ENCODE measurements at places on chromosomes 1 and 21.

DNA sequence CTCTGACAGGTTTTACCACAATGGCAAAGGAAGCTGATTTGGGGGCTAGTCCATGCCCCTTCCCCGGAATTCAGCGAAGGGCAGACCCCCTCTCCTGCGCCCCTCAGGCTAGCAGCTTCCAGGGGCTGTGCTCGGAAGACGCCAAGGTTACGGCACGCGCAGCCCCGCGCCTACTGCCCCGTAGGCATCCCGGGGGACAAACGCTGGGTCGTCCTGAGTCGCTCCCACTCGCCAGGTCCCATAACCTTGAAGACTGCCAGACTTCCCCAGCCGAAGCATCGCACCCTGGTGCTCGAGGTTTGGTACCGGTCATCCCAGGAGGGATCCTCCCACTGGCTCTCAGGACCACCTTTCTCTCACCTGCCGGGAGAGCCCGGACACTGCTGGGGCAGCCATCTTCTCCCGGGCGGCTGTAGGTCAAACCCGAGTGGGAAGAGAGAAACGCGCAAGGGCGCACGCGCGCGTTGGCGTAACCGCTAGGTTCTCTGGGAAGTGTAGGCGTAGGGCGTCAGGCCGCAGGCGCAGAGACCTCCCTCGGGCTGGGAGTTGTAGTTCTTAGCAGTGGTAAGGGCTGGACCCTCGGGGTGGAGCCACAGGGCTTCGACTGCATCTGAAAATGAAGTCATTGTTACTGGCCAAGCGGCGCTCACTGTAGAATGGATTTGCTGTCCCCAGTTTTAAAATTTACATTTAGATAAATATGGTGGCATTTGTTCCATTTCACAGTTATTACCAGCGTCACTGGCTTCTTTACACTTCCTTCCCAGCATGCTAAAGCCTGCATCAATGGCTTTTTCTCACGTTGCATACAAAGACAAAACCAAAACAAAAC, at the start of gene ATP5PO:
TSS of gene ATP5PO (minus strand) at position 437 of the 832 bp plus-strand sequence. CDS start at position 396, 41 bp downstream.
- peak; percentile 99 for DNase-seq

DNA sequence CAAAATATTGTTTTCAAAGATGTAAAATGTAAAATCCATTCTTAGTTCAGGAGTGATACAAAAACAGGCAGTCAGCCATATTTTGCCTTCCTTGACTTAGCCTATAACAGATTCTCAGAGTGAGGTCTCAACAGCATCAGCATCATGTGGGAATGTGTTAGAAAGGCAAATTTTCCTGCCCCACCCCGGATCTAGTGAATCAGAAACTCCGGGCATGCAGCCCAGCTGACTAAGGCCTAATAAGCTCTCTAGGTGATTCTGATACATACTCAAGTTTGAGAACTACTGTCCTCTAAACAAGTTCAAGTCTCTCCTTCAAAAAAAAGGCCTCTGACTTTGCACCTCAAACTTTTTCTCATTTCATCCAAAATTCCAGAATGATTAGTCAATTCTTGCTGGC, 46.9 kb upstream of the PRRC2C start:
- no peak for DNase-seq

DNA sequence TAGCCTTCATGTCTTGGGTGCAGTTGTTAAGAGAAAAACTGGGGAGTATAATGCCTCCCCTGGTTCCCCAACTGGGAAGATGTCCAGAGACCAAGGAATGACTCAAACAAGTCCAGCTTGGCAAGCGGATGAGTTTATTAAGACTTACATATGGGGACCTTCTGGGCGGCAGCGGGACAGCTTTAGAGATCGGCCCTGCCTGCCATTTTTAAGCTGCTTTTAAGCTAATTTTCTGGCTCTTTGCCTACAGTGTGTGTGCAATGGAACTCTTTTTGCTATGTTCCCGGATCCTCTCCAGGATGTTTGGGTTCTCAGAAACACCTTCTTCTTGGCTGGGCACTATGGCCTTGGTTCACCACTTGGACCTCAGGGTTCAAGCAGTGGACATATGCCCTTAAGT, 99.5 kb downstream of the RYR2 start:
- peak; percentile 18 for DNase-seq

DNA sequence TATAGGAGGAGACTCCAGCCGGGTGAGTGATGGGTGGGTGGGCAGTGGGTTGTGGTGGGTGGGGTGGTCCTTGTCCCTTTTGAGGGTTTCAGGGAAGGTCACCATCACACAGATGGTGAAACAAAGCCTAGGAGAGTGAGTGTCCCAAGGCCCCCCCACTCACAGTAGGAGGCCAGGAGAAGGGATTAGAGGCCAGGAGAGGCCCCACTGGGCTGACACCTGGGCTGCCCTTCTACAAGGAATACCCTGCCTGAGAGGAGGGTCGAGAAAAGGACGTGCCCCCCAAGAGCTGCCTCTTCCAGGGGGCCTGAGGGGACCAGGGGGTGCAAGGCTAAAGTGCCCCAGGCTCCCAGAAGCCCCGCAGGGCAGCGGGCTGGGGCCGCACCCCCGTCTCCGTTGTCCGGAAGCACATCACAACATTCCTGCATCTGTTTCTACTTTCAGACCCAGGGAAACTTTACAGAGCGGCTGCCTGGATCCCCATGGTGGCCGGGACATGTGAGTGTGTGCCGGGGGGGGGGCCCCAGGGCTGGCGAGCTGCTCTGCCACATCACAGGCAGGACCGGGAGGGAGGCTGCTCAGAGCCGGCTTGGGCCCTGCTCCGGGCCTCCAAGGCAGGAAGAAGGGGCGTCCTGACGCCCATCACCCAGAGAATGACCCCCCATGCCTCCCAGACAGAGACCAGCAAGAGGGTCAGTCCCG, 68.2 kb downstream of the ARHGEF16 start:
- DNase-seq = peak; percentile 67

DNA sequence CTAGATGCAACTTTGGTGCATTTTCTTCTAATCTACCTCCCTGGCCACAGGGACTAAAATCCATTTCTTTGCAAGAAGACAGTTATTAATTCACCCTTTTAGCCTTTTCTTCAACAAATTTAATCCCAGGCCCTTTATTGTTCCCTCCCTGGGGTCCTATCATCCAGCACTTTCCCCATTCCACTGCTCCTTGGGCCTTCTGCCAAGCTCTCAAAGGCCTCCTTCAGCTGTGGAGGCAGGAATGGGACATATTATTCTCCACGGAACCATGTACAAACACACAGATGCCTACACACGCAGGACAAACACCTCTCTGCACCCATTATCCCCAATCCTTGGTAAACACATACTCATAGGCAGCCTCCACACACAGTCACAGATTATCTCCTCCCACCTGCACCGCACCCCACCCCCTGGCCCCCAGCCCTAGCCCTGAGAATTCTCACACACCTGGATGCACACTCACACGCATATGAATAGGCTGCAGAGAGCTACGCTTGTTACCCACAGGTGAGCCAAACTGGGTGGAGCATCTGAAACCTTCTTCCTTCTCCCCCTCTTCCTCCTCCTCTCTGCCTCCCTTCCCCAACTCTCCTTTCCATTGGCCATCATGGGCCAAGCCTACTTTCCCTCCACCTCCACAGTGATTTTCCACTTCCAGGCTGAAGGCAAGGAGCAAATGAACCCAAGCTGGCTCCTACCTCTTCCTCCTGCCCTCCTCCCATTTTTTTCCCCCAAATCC, 11.7 kb downstream of the TAGLN2 start:
- no peak for DNase-seq

GRCh38 chr1:189500778-189501177, 976.9 kb downstream of the BRINP3 start:
- DNase-seq = no peak

All from WERI-Rb-1 (cell line).